Liver (tissue), 10 donors: ENCODE measurements at places on chromosomes 3 and 15.

DNA sequence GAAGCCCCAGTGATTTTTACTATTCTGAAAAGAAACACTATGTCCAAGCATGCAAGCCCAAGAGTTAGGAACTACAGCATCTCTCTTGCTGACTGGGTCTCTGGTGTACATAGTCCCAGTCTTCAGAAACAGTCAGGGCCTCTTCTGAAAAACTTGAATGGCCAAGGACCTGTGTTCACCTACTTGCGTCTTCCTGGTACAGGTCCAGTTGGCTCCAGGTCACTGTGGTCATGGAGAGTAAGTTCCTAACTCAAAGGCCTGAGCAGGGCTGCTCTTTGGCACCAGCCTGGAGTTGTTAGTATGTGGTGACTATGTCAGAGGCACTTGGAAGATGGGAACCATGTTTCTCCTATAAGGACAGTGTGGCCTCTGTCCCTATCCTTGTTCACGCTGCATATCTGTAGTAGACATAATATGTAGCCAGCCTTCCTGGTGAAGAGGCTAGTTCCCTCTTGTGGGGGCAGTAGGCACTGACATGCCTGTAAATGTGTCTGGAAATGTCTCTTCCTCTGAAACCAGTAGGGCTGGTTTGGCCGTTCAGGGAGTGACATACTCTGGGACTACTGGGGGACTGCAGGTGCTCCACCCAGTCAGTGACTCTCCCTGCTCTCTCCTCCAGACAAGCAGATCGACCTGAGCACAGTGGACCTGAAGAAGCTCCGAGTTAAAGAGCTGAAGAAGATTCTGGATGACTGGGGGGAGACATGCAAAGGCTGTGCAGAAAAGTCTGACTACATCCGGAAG lies 2.6 kb upstream of the RBM15B start:
- no peak for DNase-seq

DNA sequence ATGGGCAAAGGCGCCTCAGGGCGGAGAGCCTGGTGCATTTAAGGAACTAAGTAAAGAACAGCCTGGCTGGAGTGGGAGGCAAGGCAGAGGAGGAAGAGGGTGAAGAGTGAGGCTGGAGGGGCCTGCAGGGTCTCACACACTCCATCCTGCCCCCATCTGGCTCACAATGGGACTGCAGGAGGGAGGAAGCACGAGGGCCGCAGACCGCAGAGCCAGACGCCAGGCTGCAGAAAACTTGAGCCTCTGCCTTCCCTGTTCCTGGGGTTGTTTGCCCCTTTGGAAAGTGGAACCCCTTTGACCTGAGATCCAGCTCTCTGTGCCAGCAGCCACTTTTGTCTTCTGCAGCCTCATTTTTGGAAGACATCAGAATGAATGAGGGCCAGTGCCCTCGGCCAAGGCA lies 138.0 kb downstream of the SRGAP3 start:
- DNase-seq = no peak

- DNase-seq = peak; percentile 52
Observed at GRCh38 chr3:43286841-43287499, 630 bp downstream of the SNRK start.

DNA sequence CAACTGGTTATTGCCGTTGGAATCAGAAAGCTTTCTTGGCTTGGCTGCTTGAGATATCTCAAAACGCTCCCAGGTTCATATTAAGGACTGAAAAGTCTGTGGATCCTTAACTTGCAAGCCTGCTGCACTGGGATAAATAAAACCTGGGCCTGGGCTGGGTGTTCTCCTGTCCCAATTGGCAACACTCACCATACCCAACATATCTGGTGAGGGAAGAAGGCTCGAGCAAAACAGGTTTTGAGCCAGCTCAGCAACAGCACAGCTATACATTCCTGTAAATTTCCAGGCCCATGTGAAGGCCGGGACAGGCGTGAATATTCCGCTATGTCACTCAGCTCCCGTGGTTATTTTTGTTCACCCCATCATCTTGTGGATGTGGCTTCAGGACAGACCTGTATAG lies 169.0 kb upstream of the BCL6 start:
- no peak for DNase-seq

- DNase-seq = no peak
Observed at GRCh38 chr3:147130461-147130860, 275.9 kb downstream of the ZIC4 start.

DNA sequence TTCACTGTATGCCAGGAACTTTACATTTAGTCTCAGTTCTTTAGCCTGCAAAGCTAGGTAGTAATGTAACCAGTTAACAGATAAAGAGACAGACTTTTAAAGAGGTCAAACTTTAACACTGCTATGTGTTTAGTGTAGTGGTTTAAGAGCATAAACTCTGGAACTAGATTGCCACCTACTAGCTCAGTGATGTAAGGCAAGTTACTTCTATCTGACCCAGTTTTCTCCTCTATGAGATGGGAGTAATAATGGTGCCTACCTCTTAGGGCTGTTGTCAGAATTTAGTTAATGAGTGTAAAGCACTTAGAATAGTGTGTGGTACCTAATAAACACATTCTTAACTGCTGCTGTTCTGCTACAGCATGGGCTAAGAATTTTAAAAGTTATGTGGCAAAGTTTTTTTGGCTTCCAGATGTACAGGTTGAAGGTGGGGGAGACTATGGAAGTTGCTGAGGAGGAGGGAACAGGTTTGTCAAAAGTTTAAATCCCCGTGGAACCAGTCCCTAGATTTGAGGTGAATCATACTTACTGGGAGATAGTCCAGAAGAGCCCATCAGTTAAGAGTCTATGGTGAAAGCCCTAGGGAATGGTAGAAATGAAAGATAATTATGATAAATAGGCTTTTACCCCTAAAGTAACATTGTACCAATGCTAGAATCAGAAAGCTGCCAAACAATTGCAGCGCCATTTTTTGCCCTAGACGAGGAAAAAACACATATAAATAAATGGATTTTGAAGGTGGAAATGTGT lies 13.9 kb downstream of the TSC22D2 start:
- no peak for DNase-seq

DNA sequence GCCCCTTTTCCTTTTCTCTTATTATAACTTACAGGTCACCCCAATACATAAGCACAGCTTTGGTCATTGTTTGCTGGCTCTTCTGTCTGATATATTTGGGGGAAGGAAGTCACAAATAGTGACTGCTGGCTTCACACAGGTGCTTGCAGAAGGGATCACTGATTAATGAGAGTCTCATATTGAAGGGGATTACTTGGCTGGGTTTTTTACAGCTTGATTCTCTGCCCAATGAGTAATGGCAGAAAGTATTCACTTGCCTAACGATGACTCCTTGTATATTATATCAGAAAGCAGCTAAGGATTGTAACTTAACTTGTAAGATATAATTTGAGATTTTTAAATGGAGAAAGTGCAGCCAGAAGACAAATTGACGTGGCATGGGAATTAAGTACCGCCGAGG lies 119.3 kb upstream of the PFN2 start:
- no peak for DNase-seq

- DNase-seq = no peak
Observed at GRCh38 chr15:85615930-85616329, 178.8 kb downstream of the KLHL25 start.

DNA sequence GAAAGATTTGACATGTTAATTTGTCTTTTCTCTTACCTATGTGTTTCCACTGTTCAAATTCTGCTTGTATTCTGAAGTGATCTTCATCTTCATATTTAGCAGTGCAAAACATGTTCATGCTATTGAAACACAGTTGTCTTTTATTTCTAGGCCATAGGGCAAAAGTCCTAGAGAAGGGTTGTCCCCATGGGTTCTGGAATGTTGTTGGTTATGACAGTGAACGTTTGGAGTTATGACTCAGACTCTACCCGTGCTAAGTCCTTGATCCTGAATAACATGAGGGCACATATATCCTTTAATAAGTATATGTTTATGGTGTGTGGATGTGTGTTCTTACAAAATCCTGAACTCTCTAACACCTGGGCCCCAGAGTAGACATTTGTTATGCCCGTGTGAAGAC lies 23.0 kb upstream of the ARPP21 start:
- DNase-seq = no peak

DNA sequence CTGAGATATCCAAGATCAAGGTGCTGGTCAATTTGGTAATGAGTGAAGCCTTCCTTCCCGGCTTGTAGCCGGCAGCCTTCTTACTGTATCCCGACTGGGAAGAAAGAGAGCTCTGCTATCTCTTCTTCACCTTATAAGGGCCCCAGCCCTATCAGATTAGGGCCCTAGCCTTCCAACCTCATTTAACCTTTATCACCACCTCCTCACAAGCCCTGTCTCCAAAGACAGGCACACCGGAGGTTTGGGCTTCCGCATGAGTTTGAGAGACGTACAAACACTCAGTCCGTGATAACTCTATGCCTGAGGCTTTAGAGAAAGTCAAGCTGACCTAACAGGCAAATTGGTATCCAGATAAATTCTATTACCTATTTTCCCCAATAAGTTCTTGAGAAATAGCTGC lies 243.9 kb downstream of the OPA1 start:
- peak; percentile 29 for DNase-seq

DNA sequence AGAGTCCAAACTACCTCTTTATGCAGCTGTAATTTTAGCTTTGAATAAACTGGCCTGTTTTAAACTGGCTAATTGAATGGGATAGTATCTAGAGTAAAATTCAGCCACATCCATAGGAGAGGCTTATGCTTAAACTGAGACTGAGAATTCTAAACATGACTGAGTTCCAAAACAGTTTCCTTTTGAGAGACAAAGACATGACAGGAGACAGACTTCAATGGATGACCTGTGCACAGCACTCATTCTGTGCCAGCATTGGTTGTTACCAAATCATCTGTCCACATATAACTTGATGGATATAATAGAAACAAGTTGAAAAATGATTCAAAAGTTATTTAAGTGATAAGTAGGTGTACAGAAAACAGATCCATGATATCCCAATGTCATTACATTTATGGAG lies 20.9 kb downstream of the IL12A start:
- DNase-seq = no peak

DNA sequence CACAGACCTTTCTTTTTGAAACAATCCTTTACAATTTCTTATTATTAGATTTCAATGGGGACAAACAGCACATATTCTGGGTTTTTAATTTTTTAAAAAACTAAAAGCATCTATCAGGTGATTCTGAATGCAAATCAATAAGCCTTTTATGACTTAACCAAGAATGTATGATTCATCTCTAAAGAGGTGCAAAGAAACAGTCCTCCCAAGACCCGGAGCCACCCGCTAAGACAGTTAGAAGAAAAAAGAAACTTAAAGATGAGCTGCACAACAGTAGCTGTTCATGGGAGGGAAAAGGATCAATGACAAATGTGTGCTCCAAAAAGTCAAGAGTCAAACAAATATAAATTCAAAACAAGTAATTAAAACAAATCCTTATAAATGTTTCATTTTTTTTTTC lies 319.5 kb downstream of the THSD4 start:
- DNase-seq = no peak

DNA sequence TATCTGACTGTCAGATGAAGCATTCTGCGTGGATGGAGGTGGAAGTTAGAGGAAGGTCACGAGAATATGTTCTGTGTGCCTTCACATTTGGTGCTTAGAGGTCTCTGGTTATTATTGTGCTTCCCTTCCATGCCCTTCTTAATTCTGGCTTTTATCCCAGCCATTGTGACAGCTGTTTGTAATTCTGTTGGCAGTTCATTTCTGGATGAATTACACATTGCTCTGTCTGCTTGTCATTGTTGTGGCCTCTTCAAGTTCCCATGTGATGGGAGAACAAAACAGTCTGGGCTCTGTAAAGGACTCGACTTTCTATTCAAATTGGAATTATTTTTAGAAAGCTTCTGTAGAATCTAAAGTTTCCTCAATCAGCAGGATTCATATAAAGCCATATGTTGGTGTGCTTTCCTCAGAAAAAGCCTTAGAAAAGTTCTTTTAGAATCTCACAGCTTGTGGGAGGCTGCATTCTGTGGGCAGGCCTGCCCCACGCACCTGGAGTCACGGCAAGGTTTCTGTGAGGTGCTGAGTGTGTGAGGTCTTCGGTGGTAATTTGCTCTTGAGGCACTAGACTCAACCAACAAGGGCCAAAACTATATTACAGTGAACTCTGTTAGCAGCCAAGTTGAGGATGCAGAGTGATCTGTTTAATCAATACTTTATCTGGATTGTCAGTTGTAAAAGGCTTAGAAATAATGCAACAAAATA lies 397.4 kb upstream of the AZI2 start:
- DNase-seq = no peak

DNA sequence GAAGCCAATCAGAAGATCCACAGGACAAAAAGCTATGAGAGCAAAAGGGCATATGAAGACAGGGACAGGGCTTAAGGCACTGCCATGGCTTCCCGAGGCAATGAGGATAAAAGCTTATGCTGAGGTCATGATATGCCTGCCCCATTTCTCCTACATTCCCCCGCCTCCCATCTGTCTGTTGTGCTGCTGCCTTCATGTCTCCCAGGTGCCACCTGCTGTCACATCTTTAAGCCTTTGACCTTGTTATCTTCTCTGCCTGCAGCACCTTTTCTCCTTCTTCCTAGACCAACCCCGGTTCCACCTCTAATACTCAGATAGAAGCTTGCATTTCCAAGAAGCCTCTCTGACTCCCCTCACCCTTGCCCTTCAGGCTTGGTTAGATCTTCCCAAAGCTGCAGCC lies 213.8 kb downstream of the ARRDC4 start:
- no peak for DNase-seq

GRCh38 chr3:79515072-79515471 lies 252.7 kb downstream of the ROBO1 start:
- no peak for DNase-seq

GRCh38 chr3:132871956-132872355 lies 149.7 kb upstream of the NPHP3 start:
- DNase-seq = no peak

DNA sequence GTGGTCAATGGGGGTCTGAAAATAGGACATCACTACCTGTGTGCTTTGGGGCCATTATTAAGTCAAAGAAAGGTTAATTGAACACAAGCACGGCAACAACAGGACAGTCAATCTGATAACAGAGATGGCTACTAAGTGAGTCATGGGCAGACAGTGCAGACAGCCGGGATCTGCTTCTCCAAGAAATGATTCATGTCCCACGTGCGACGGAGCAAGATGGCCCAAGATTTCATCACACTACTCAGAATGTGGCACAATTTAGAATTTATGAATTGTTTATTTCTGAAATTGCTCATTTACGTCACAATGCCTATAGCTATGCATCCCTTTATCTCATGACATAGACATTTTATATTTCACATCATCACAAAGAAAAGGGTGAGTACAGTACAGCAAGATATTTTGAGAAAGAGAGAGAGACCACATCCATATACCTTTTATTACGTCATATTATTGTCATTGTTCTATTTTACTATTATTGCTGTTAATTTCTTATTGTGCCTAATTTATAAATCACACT lies 770.6 kb upstream of the NR2F2 start:
- DNase-seq = no peak

GRCh38 chr3:62073038-62073437 lies 300.3 kb downstream of the FEZF2 start:
- DNase-seq = no peak

GRCh38 chr3:49132437-49133225 lies at the start of gene LAMB2:
TSS of gene LAMB2 (minus strand) at chr3:49133050. CDS start at chr3:49132867, 183 bp downstream.
- DNase-seq = peak; percentile 61
